ENCODE measurements at places on chromosomes 2 and 18.

DNA sequence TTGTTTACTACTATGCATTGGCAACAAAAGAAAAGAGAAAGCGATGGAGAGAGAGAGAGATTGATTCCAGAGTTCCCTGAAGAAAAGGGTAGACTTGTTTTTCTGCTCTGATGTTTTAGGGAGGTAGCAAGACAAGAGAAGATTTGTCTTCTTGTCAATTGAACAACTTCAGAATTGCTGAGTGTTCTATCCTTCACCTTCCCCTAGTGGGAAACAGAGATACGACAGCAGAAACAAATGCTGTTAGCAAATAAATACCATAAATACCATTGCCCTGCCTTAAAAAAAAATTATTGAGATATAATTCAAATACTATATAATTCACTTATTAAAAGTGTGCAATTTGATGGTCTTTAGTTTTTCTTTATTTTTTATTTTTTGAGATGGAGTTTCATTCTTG, 26.2 kb upstream of the CCDC150 start:
- DNase-seq: no peak

DNA sequence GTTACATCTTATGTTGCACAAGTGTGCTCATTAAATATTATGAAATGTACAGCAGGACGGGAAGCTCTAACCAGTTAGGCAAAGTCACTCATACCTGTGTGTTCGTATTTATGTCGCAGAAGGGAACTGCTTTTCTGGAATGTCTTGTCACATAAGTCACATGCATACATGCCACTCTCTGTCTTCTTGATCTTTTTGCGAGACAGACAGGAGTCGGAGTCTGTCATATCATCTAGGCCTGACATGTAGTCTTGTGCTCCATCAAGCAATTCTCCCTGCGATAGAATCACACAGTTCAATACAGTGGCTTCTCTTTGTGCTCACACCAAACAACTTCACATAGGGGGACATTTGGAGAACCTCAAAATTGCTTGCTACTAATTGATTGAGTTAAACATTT, 123.6 kb downstream of the ZEB2 start:
- DNase-seq: no peak

- no peak for DNase-seq
Observed at GRCh38 chr2:237324837-237325236, 89.1 kb downstream of the COL6A3 start.

DNA sequence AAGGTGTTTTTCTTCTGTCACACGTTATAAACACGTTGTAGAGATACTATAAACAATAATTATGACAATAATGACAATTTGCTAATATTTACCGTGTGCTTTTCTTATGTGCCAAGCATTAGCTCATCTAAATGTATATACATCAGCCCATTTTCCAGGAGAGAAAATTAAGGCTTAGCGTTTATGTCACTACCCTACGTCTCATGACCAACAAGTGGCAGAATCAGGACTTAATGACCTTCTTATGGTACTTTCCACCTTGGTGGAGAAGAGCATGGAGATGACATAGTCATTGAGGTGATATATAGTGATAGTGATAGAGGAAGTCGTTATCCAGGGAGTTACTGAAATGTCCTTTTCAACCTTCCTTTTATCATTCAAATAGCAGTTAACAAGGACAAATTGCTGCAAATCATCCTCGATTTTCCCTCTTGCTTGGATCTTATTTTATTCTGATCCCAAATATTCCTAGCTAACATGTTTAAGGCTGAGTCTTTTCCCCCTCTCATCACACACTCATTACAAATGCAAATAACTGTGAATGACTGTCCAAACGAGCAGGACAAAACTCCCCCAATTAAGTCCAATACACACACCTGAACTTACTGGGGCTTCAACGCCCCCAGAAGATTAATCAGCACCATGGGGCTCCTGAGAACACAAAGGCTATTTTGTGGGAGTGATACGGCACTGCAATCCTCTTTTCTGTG, 27.3 kb downstream of the SPRED2 start:
- no peak for DNase-seq

DNA sequence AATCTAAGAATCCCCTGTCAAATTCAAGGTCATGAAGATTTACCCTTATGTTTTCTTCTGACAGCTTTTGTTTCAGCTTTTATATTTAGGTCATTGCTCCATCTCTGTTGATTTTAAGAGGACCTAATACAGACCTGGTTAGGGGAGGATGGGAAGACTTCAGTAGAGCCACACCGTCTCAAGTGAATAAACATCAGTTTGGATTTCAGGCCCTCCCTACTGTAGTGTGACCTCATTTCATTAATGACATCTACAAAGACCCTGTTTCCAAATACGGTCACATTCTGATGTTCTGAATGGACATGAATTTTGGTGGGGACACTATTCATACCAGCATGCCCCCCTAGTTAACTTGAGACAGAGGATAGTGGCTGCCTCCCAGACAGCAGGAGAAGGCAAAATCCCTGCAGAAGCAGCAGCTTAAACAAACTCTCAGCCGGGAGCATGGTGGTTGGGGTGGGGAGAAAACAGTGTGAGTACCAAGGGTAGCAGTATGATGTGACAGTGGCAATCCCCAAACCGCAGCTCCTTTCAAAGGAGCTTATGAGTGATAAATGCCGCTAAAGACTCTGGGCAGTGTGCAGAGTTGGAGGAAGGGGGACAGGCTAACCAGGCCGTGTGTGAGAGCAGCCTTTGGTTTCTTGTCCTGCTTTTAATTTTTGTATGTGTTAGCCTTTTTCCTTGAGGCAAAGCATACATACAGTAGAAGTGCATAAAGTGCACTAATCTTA, 65.9 kb upstream of the TNP1 start:
- no peak for DNase-seq
